Cerebellar nuclear complex (tissue), 1 donor: ENCODE measurements at places on chromosomes 4 and X.

DNA sequence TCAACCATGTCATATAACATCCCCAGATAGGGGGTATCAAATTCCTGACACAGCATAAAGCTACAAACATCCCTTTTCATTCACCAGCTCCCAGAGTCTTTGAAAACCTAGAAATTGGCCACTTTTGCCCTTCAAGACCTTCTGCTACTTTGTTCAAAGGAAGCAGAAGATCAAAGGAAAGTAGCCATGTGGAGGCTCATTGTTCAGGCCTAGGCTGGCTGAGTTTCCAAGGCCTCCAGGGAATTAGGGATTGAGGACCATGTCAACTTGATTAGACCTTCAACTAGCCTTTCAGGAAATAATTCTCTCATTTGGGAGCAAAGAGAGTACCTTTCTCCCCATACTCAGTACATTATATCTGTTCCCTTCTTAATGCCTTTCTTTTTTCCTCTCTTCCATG, 66.8 kb upstream of the ATXN3L start:
- no peak for DNase-seq

- no peak for DNase-seq
These were observed 82.1 kb upstream of the NKX1-1 start for GRCh38 chr4:1488357-1488756.

DNA sequence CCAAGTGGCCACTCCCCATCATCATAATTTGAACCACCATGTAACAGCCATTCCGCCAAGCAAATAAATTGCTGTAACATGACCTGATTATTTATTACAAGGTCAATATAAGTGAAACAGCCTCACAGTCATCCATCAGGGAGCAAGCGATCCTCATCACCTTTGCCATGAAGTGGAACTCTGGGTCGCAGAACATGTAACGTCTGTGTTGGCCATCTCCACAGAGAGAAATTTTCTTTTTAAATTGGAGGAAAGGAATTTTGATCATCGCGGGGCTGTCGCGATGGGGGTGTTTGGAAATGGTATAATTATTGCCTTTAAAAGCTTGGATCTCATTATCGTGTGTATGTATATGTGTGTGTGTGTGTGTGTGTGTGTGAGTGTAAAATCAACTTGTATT, 90.2 kb downstream of the SHOX start:
- no peak for DNase-seq

GRCh38 chr4:150950657-150951288, 64.3 kb downstream of the LRBA start:
- no peak for DNase-seq

DNA sequence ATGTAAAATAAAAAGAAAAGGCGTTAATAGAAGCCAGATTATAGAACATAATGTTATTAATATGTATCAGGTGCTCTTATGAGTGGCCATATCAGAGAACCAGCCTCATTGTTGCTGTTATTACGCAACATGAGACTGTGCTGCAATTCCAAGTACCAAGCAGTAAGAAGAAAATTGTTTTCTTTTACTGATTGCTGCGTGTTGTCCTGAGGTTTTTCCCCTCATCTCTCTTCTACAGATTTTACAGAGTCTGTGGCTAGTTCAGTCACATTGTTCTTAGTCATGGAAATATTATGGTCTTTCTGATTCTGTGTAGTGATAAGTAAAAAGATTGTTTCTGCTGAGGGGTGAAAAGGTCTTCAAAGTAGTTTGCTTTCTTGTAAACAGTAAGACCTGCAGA, 55.9 kb downstream of the NPNT start:
- no peak for DNase-seq

- no peak for DNase-seq
These were observed 58.0 kb downstream of the SH3BGRL start for GRCh38 chrX:81259714-81260395.

- no peak for DNase-seq
These were observed 50.7 kb upstream of the PRSS48 start for GRCh38 chr4:151226004-151226932.

DNA sequence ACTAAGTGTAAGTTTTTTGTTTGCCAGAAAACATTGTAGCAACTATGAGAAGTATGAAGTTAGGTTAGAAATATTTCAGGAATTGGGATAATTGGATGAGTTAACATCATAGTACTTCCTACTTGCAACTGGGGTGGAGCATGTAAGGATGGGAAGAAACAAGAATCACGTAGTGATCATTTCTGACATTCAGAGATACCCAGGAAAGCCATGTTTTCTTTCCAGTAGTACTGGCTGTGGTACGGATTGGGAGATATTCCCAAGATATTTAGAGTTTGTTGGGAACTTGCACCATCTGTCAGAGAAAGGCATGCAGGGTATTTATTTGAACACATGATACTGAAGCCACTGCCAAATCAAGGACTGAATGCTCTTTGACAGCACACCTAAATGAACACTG, 87.6 kb upstream of the SLC4A4 start:
- DNase-seq: no peak

DNA sequence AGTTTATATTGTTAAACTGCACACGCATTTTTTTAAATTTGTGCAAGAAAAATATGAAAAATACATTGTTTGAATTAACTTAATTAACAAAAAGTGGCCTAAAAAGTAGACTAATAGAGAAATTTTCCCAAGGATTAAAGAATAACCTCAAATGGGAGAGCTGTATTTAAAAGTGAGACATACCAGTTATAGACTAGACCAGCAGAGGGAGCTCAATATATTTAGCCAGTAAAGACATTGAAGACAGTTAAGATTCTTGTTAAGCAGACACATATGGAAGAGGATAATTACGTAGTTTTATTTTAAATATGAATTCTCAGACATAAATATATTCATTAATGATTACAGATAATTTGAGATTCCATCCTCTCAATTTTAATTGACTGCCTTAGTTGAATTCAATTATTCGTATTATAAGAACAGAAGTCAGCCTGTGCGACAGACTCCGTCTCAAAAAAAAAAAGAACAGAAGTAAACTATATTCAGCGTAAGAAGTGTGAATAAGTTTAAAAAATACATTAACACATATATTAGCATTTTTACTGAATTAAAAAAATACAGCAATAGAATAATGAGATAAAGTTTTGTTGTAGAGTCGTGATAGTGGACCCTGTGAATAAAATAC, 64.8 kb downstream of the GLRA3 start:
- no peak for DNase-seq

DNA sequence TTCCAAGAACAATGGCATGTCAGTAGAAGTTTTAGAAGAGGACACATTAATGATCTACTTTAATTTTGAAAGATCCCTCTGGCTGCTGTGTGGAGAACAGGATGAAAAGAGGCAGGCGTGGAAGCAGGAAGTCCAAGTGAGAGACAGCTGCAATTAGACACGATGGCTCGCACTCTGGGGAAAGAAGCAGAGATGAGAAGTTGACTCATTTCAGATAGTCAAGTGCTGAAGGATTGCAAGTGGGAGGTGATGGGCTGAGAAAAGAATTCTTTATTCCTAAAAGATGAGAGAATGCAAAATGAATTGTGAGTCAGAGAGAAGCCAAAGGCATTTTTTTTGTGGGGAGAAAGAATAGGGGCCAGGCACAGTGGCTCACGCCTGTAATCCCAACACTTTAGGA, 16.5 kb downstream of the RXFP1 start:
- DNase-seq: no peak

DNA sequence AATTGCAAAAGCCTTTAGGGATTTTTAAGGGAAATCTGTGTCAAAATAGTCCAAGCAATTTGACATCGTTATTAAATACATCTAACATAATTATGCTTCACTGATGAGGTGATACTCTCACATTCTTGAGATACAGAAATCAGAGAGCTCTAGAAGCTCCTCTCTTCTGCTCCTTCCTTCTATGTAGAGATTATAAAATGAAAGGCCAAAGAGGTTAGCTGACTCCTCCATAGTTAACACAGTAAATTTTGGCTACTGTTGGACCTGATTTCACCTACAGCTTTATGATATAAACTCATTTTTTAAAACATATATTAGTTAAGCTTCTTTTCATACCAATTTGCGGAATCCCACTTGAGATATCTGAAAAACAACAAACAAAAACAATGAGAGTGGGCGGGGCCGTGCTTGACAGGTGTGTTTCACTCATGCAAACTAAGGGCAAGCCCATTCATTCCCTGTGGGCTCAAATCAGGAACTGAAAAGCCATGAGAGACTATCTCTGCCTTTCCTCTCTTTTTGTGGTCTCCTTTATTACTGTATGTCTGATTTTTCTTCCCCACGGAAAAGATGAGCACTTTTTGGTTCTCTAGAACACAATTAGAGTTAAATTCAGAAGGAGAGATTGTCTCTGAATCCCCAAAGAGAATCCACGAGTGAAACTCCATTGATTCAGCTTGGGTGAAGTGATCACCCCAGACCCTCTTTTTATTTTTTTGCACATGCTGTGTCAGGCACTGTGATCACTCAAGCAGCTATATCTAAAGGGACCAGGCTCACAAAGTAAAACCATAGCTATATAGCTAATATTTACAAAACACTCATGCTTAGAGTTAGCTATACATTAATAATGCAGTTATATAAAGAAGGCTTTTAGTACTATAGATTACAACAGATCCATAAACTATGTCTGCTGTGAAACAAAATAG, 566.3 kb downstream of the IL15 start:
- no peak for DNase-seq

DNA sequence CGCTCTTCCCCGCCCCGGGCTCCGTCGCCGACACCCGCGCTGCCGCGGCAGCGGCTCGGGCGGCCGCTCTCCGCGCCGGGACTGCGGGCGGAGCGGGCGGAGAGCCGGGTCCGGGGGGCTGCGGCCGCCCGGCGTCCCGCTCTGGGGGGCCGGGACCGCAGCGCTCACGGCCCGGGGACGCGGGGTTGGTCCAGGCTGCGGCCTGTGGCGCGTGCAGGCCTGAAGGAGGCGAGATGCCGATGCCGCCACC, 492 bp downstream of the GALNT7 start:
- no peak for DNase-seq

GRCh38 chr4:53994382-53995102, 69.9 kb downstream of the CHIC2 start:
- DNase-seq: no peak

- no peak for DNase-seq
These were observed 33.1 kb downstream of the ERVMER34-1 start for GRCh38 chr4:52718123-52718522.

DNA sequence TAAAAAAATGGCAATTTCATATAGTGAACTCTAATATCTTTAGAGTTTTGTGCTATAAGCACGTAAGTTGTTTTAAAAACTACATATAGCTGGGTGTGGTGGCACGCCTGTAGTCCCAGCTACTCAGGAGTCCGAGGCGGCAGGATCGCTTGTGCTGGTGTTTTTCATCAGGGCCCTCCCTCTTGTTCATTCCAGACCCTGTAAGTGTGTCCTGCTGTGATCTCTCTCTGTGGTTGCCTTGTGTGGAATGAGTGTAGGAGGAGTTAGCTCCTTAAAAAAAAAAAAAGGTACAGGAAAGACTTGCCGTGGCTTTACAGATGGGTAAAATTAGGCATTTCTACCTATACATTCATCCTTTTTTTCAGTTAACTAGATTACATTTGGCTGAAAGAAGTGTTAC, 35.4 kb downstream of the RBBP7 start:
- no peak for DNase-seq

- no peak for DNase-seq
These were observed 96.9 kb upstream of the CITED1 start for GRCh38 chrX:72402614-72403013.

DNA sequence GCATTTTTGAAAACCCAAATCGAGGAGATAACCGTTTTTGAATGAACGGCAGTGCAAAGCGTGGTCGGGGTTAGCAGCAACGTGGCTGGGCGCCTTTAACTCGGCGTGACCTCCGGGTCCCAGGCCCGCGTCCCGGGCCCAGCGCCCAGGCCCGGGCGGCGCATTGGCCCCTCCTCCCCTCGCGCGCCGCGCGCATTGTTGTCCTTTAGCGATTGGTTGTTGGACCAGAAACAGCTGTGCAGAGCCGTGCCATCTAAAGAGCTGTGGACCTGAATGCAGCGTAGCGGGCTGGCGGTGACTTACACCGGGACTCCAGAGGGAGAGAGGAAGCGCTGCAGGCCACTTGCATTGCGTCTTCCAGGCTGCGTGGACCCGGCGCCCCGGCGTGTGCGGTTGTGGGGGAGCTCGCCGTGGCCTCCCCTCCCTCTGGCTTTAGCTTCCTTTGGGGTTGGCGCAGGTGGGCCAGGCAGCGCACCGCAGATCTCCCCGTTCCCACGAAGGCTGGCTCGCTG, at the start of gene STOX2:
TSS of gene STOX2 (plus strand) at position 227 of the 512 bp plus-strand sequence. CDS start 1,484 bp downstream, outside the sequence.
- DNase-seq: peak; percentile 39

- DNase-seq: no peak
These were observed 396.0 kb downstream of the PDGFC start for GRCh38 chr4:156575430-156576073.

GRCh38 chrX:123422875-123423274, 238.8 kb downstream of the GRIA3 start:
- DNase-seq: no peak

DNA sequence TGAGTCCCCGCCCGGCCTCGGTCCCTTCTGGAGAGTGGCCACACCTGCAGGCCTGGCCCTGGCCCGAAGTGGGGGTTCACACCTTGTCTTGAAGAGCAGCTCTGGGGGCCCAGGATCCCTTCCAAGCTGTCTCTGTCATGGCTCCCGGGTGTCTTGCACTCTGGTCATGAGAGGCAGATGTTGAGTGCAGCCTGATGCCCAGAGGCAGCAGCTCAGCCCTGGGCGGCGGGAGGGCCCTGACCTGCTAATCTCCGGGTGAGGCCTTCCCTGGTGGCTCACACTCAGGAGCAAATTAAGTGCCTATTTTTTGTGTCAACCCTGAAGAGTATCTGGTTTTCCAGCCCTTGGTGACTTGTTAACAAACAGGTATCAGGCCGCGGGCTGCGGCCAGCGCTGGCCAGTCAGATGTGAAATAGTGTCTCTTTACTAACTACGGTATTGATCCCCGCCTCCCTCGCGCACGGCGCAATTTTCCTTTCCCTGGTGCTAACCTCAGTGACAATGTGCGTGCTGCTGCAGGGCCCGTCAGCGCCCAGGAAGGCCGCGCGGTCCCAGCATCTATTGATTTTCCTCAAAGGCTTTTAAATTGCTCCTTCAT, 24.2 kb downstream of the NKX1-1 start:
- no peak for DNase-seq

- DNase-seq: no peak
These were observed 3.7 kb upstream of the PHOX2B start for GRCh38 chr4:41752081-41752836.

- no peak for DNase-seq
These were observed 8.8 kb upstream of the GRPR start for GRCh38 chrX:16114611-16115010.

GRCh38 chr4:30862196-30862595, 142.0 kb downstream of the PCDH7 start:
- DNase-seq: no peak

GRCh38 chr4:1195891-1196401, 23.6 kb upstream of the SPON2 start:
- DNase-seq: no peak

DNA sequence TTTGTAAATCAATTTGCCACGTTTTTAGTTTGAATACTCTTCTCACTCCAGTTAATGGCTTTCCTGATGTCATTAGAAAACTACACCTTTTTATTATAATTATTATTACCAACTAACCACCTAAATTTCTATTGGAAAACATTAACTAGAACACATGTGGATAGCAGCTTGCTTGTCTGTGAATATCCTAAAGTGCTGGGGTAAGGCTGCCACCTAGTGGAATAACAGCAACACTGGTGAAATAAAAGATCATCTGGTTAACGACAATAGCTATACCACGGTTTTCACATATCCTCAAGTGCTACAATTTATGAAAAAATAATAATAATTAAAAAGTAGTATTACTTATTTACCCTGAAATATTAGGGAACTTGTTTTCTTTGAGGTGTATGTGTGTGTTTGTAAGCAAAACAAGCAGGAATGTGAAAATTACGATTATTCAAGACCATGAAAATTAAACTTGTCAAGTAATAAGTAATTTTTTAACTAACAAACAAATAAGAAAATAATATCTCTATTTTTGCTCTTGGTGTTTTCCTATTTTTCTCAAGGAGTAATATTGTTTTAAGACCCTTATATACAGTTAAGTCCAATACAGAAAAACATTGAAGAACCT, 130.1 kb upstream of the TECRL start:
- no peak for DNase-seq
